ENCODE measurements at places on chromosomes 3 and 15.

DNA sequence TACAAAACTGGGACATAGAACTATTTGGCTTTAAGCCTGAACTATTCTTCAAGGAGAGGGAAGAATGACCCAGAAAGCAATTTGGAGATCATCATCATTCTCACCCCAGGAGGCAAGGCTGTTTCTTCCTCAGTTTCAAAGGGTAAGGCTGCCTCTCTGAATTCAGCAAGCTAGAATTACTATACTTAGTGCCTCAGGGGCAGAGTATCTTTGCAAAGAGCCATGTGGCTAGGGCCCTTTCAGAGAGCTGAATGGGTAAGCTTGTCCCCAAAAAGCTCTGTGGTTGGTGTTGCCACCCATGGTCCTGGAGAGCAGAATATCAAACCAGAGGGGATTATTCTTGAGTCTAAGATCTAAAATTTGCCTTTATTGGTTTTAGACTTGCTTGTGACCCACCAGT, 720.3 kb upstream of the ARPP21 start:
- DNase-seq = no peak

DNA sequence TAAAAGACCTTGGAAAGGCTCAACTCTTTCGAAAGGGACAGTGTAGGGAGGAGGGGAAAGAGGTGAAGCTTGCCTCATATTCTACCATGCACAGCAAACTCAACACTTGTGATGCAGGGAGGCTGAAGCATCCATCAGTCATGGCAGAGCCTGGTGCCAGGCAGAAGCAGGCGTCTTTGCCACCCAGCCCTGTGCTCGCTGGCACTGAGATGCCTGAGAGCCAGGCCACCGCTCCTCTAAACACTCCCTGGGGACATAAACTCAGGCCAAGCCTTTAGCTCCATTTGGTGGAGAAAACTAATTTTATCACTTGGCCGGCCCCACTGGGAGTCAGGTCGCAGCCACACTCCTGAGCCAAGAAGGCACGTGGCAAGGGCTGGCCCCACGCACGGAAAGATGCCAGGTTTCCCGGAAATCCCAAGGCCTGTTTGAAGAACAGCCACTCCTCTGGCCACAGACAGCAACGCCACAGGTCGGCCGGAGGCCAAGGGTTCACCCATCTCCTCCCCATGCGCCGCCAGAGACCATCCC, 30.7 kb downstream of the XXYLT1 start:
- DNase-seq = no peak

- no peak for DNase-seq
Observed at GRCh38 chr3:131713416-131714123, 210.8 kb upstream of the MRPL3 start.

DNA sequence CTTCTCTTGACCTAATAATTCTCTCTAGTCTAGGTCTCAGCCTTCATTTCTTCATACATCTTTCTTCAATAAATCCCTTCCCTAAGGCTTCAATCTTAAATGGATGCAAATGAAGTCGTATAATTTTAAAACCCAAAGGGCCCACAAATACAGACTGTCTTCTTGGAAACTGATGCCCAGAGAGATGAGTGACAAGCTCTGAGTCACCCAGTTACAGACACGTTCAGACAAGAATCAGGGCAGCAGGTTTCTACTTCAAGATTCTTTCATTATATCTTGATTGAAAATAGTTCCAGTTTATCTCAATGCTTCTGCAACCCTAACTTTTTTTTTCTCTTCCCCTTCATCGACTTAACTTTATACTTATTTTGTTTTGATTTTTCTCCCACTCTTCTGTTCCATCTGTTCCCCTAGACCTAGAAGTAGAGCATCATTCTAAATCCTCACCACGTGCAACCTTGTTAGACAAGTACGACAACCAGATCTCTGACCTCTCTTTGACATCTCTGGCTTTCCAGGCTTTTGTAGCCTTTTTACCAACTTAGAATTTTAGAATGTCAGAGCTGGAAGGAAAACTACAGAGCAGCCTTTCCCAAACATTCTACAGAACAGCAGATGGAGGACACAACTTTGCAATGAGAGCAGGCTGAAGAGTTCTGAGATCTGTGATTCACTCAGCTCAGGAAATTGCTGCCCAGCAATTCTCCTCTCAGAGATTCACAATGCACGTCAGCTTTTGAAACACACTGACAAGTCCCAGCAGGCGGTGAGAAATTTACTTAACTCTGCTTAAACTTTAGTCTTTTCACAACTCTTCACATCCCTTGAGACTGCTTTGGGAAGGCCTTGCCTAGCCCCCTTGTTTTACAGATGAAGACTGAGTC, 25.3 kb downstream of the NCEH1 start:
- DNase-seq = peak; percentile 35

GRCh38 chr3:1091286-1091685, 1.5 kb upstream of the CNTN6 start:
- no peak for DNase-seq

- DNase-seq = no peak
Observed at GRCh38 chr3:195767792-195768191, 43.9 kb downstream of the MUC4 start.

- no peak for DNase-seq
Observed at GRCh38 chr3:27500035-27500434, 15.9 kb upstream of the SLC4A7 start.

- DNase-seq = no peak
Observed at GRCh38 chr3:30263925-30264313, 342.5 kb upstream of the TGFBR2 start.

- peak; percentile 92 for DNase-seq
Observed at GRCh38 chr3:9912294-9912935, 4.5 kb upstream of the IL17RC start.

DNA sequence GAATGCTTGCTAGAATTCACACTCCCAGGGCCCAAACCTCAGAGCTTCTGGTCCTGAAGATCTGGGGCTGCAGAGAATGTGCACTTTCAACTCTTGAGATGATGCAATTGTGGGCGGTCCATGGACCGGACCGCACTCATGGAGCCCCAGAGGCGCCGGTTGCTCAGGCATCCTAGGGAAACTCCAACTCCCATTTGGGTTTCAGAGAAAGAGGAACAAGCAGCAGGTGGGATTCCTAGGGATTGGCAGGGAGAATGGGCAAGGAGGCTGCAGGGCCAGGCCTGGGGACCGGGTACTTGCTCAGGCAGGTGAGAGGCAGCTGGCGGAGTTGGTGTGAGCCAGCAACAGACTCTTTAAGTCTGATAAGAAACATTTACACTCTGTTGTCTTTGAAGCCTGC, 3.5 kb downstream of the NOX5 start:
- no peak for DNase-seq

GRCh38 chr15:40439960-40440742, 602 bp upstream of the BAHD1 start:
- peak; percentile 54 for DNase-seq

GRCh38 chr3:147758771-147759170, 349.6 kb downstream of the ZIC1 start:
- DNase-seq = no peak

DNA sequence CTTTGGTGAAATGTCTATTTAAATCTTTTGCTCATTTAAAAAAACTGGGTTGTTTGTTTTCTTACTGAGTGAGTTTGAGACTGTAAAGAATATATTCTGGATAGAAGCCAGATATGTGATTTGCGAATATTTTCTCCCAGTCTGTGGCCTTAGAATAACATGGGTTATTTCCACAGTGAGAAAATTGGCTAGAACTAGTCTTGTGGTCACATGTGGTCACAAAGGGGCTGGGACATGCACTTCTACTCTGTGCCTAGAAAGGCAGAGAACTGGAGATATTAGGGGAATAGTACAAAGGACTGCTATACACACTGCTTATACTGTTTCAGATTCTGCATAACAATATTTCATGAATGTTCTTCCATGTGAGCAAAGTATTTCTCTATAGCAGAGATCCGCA, 79.9 kb upstream of the RGMA start:
- DNase-seq = no peak

GRCh38 chr15:85412066-85412465, 31.7 kb downstream of the AKAP13 start:
- DNase-seq = peak; percentile 68

GRCh38 chr3:112199622-112200316, 66.7 kb upstream of the GCSAM start:
- DNase-seq = peak; percentile 23

DNA sequence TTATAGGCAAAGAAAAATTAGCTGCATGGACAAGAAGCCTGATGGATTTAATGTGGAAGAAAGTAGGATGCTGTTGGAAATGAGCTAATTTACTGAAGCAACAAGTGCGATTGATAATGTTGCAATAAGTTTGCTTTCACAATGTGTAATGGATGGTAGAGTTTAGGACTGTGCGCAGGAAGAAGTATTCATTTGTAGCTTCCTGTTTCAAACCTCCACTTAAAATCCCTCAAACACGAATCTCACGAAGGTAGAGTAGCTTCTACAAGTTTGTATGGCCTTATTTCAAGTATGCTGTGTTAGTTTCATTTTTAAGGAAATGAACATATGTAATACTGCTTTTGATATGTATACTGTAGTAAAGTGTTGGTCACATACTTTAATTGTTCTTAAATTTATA, 42.3 kb downstream of the KCNH8 start:
- DNase-seq = no peak

GRCh38 chr15:87827131-87827530, 429.4 kb downstream of the NTRK3 start:
- DNase-seq = no peak

GRCh38 chr15:77580996-77581682, 51.6 kb downstream of the LINGO1 start:
- no peak for DNase-seq

DNA sequence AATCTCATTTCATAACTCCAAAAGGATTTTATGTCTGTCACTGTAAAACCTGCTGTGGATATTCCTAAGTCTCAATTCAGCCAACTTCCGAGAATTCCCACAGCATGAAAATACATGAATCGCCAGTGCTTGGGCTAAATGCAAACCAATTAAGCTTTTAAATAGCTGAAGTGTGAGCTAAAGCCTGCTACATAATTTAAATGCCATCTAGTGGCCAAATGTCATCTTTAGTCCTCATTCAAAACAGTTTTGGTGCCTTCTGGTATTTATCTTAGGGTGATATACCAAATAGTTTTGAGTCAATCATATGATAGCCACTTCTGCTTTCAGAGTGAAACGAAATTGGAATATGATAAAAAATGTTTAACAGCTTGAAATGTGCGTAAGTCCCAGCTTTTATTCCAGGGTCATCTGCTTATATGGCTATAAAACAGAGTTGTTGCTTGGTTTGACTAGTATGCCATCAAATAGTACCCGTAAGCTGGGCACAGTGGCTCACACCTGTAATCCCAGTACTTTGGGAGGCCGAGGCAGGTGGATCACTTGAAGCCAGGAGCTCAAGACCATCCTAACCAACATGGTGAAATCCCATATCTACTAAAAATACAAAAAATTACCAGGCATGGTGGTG, 41.8 kb upstream of the CCNL1 start:
- DNase-seq = peak; percentile 68

GRCh38 chr3:151301787-151302186, 14.8 kb downstream of the GPR87 start:
- DNase-seq = no peak

Data from PC-9 (cell line).